ENCODE measurements at places on chromosomes 13 and 19.

- DNase-seq: no peak
These were observed 12.2 kb upstream of the ZNF507 start for GRCh38 chr19:32333227-32333626.

DNA sequence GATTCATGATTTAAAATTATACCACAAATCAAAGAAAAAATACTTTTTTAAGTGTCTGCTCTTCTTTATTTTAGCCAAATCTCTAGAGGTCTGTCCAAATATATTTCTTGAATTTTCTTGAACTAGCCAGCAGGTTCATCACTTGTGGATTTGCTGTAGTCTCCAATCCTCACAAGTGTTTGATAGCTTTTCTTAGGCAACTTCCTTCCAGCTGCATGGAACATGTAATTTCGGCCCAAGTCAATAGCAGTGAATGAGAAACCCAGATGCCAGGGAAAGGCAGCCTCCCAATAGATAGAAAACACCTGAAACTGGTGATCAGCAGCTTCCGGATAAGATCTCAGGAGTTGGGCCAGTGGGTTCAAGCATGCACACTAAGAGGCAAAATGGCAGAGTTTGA, 15.6 kb upstream of the RNASEH2B start:
- no peak for DNase-seq

DNA sequence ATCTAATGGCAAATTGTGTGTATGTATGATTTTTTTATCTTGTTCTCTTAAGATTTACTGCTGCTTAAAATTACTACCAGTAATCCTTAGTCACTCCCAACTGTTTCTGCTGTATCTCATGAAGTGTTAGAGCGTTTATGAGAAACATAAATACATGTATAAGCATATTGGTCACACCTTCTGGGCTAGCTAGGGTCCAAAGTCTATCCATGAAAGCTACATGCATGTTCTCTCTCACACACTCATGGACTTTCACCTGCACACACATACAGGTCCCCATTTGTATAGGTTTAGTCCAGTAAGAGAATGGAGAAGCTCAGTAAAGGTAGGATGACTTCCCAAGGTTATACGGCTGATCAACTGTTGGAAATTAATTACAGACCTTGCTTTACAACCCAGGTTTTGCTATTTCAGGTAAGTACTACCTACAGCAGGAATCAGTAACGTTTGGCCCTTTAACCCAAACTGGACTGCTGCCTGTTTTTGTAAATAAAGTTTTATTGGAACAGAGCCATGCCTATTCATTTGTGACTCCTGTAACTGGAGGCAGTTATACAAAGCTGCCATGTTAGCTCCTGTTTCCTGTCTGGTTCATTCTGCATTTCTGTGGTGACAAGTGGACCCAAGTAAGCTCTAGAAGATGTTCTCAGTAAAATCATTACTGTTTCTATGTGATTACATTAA, 15.3 kb downstream of the METTL21C start:
- no peak for DNase-seq

DNA sequence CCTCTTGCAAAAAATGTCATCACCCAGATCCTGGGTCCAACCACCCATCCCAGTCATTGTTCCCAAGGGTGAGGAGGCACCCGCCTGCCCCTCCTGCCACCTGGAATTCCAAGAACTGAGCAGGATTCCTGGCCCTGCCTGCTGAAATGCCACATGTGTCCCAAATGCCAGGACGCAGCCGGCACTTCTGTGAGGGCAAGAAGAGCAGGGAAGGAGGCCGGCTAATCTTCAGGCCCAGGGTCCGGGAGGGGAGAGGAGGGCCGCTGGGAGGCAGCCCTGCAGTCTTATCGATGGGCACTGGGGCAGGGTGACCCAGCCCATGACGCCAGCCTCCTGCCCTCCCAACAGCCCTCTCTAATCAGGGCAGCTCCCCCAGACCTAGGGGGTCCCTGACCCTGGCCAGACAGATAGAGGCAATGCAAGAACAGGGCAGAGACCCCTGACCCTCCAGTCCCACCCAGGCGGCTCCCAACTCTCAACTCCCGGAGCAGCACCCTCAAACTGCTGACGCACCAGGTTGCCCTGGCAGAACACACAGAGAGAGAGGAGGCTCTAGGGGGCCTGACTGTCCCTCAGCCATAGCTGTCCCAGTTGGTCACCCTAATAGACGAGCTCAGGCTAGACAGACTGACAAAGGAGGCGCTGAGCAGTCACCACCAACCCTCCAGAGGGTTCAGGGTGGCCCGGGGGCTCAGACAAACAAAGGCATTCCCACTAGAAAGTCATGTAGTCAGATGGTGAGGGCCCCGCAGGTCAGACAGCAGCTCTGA, 1.5 kb downstream of the MFSD12 start:
- DNase-seq: no peak

- DNase-seq: peak; percentile 29
These were observed 49.4 kb downstream of the SACS start for GRCh38 chr13:23384111-23384510.

DNA sequence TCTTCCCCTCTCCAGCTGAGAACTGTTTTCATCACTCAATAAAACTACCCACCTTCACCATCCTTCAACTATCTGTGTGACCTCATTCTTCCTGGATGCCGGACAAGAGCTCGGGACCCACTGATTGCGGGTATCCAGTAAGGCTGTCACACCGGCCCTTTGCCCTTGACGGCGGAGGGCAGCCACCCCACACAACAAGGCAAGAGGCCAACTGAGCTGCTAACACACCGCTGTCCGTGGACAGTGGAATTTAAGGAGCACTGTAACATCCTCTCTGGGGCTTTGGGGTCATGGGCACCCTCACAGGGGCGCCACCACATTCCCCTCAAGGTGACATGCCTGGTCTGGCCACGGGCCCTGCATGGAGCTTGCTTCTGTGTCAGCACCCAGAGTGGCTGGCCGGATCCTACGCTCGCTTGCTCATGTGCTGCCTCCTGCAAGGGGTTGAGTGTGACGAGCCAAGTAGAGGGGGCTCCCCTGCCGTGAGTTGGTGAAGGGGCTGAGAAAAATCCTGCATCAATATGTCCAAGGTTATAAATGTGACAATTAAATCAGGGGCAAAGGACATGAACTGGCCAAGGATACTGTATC, 31.4 kb downstream of the LHFPL6 start:
- no peak for DNase-seq

DNA sequence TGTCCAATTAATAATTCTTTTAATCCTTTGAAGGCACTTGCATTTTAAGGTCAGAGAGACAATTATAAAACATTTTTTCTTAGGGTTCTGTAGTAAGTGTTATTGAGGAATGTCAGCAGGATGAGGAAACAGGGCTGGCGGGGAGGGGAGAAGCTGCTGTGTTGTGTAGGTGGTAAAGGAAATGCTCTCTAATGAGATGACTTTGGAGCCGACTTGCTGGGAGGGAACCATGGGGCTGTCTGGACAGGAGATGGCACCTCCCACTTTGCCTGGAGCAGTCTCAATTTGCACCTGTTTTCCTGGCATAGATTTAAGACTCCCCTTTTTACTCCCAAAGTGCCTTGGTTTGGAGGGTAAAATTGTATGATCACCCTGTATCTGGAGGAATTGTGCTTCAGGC, 230.4 kb downstream of the ATP8A2 start:
- DNase-seq: no peak

- peak; percentile 33 for DNase-seq
These were observed 9.2 kb upstream of the SERP2 start for GRCh38 chr13:44364345-44365000.

DNA sequence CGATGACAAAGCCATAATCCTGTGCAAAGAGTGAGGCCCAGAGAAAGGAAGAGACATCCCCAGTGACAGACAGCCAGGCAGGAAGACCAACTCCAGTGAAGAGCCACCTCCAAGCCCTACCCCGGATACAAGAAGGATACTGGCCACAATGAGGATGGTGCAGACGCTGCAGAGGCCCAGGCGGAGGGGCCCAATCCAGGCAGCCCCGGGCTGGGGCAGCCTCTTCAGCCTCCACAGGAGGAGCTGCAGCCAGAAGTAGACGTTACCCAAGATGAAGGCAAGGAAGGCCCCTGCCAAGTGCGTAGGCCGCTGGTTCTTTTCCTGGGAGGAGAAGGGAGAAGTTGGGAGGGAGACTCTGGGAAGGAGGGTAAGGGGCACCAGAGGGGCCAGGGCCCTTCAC, 8.5 kb downstream of the TMEM150B start:
- DNase-seq: no peak

- DNase-seq: no peak
These were observed 2.3 kb downstream of the CLPTM1 start for GRCh38 chr19:44957526-44957925.

DNA sequence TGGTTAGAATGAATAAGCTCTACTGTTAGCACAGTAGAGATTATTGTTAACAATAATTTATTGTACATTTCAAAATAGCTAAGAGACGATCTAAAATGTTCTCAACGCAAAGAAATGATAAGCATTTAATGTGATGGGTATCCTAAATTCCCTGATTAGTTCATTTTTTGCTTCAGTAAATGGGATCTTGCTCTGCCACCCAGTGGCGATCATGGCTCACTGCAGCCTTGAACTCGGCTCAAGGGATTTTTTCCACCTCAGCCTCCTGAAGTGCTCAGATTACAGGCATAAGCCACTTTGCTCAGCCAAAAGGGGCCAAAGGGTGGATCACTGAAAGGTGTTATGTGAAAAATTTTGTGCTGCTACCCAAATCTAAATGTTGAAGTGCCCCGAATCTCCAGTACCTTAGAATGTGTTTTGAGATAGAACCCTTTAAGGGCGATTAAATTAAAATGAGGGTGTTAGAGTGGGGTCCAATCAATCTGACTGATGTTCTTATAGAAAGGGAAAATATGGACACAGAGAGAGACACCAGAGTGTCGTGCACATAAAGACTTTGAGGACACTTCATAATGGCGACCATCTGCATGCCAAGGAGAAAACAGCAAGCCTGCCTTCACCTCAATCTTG, 31.5 kb upstream of the ZNF766 start:
- DNase-seq: peak; percentile 58

- DNase-seq: no peak
These were observed 5.8 kb downstream of the QTRT1 start for GRCh38 chr19:10706990-10707389.

DNA sequence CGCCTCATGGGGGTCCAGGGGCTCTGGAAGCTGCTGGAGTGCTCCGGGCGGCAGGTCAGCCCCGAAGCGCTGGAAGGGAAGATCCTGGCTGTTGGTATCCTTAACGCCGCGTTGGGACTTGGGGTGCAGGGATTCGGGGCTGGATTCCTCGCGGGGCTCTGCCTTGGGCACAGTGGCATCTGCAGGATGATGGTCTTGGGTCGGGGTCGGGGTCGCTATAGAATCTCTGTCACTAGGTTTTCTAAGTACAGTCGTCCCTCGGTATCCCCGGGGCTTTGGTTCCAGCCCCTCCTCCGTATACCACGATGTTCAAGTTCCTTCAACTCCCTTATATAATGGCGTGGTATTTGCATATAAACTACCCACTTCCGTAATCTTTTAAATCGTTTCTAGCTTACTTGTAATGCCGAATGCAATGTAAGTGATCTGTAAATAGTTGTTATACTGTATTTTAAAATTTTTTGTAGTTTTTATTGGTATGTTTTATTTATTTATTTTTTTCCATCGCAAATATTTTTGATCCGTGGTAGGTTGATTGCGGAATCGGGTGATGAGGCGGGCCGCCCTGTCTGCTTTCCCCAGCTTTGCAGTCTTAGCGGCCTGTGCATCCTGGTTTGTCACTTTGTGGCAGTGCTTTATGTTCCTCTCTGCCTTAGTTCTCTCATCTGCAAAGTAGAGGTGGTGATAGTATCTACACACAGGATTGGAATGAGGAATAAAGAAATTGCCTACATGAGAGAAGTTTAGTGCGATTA, 606 bp downstream of the ERCC5 start:
- peak; percentile 43 for DNase-seq

GRCh38 chr13:38685974-38686576, 802 bp upstream of the FREM2 start:
- DNase-seq: no peak

DNA sequence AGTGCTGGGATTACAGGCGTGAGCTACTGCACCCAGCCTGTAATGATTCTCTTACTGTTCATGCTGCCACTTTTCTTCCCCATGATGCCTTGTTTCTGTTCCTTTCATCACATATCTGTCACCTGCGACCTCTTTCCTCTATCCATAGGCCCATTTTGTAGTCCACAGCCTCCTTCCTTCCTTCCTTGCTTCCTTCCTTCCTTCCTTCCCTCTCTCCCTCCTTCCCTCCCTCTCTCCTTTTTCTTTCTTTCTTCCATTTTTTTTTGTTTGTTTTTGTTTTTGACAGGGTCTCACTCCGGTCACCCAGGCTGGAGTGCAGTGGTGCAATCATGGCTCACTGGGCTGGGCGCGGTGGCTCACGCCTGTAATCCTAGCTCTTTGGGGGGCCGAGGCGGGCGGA, 4.2 kb downstream of the GYS1 start:
- DNase-seq: no peak

- no peak for DNase-seq
These were observed 46.0 kb upstream of the ZNF681 start for GRCh38 chr19:23804676-23805075.

DNA sequence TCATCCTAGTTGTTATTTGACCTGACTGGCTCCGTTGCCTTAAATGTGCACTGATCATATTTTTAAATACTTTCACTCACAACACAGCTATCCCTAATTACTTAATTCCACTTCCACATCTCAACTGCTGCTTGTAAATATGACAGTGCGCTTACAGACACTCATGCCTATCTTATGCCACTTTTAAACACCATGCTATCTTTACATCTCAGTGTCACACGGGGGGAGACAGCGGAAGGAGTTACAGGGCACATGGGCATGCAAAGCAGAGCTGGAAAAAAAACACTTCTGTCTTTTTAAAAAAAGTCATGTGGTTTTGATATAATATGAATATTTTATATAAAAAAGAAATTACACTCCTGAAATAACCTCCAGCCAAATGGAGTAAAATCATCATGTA, 44.1 kb downstream of the SMAD9 start:
- no peak for DNase-seq

GRCh38 chr19:925087-925525, 729 bp upstream of the ARID3A start:
- no peak for DNase-seq

DNA sequence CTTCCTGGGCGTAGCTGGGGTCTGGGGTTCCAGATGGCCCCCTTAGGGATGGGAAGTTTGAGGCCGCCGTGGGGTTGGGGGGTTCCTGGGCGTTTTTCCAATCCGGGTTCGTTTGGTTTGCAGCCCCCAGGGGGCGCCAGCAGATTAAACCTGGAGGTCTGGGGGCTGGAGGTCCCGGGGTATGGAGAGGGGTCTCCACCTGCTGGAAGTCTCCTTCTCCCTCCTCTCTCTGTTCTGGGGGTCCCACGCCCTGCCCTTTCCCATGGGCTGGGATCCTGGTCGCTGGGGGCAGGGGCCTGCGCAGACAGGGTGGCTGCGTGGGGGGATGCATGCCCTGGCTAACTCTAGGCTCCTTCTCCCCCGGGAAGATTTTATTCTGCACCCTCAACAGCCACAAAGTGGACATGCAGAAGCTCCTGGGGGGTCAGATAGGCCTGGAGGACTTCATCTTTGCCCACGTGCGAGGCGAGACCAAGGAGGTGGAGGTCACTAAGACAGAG, 899 bp downstream of the GIPC3 start:
- DNase-seq: no peak

GRCh38 chr19:30334841-30335240, 37.3 kb upstream of the ZNF536 start:
- DNase-seq: no peak

GRCh38 chr13:114248011-114248410, 13.3 kb downstream of the CDC16 start:
- DNase-seq: peak; percentile 47

GRCh38 chr13:38045278-38046048, 175.9 kb upstream of the TRPC4 start:
- DNase-seq: no peak

GRCh38 chr13:108618233-108618632, 11.2 kb upstream of the MYO16 start:
- DNase-seq: no peak

Measured in AG20443 (cell line).